ENCODE measurements at places on chromosomes 6 and 20.

DNA sequence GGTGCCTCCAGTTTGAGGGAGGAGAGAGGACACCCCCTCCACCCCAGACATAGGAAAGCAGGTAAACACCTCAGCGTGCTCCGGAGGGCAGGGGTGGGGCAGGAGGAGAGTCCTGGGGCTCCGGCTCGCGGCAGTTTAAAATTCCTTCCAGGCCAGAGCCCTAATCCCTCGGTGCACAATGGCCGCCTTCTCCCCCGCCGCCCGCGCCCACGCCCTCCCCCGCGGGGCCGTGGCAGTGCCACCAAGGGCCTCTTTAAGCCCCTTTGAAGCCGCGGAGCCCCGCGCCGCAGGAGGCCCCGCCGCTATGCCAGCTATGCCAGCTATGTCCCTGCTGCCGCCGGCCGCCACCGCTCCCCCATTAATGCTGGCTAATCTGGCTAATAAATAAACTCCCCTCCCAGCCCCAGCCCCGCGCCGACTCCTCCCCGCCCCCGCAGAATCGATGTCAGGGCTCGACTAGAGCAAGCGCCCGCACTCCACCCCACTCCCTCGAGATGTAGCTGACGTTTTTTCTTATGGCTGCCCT is 125.1 kb downstream of the MRPL14 start:
- DNase-seq, result peak; percentile 57

DNA sequence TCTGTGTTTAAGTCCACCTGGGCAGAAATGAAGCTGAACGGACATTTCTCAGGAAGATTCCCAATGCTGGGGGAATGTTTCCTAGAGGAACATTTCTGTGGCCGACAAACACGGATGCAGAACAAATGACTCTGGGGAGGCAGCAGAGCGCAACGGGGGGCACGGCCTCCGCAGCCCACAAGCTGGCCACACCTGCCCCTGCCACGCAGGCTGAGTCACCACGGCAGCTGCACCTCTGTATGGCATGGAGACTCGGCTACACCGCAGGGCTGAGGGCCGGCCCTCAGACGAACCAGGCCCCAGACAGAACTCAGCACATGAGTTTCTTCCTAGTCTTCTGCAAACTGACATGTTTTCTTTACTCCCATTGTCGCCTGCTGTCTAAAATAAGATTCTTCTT is 10.0 kb upstream of the PRR18 start:
- no peak for DNase-seq

GRCh38 chr20:48769069-48769983 is 58.5 kb downstream of the PREX1 start:
- peak; percentile 94 for DNase-seq

DNA sequence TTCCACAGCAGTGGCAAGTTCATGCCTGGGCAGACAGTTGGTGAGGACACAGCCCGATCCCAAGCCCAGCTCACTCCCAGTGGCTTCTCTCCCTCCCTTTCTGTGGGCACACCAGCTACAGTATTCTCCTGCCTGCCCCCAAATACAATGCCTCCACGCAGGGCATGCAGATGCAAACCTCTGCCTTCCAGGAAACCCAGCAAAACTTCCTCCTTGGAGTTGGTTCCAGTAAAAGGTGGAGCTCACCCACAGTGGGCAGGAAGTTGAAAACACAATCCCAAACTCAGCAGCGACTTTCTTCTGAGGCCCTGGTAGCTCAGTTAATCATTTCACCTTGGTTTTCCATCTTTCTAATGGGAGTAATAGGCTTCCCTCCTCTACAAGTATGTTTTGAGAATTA is 93.7 kb downstream of the LY86 start:
- DNase-seq, result no peak

DNA sequence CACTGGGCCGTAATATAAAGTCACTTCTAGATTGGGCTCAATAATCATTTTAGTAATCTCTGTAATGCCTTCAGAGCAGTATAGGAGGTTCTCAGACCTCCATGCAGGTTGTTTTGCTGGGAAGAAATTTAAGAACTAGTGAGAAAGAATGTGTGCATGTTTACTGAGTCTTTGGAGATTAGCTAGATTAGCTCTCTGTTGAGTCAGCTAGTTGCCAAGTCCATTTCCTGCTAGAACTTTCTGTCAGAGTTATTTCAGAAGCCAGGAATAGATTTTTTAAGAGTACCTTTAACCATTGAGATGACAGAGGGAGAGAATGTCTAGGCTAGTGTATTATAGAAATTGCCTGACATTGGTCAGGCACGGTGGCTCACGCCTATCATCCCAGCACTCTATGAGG is 33.3 kb downstream of the ORC3 start:
- DNase-seq, result no peak

DNA sequence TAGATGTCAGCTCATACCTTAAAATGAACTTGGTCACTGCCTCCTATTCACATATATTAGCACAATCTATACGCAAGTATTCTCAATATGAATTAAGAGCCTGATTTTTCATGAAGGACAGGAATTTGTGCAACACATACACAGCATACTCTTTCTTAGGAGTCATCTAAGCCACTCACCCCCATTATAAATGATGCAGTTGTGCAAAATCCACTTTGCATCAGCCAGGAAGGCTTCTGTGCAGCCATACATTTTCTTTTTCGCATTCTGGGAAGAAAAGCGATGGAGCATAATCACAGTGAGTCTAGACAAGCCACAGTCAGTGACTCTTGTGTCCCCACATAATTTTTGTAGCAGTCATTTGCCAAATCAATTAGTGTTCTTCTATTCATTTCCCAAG is 66.5 kb downstream of the ZMYND8 start:
- DNase-seq, result no peak

DNA sequence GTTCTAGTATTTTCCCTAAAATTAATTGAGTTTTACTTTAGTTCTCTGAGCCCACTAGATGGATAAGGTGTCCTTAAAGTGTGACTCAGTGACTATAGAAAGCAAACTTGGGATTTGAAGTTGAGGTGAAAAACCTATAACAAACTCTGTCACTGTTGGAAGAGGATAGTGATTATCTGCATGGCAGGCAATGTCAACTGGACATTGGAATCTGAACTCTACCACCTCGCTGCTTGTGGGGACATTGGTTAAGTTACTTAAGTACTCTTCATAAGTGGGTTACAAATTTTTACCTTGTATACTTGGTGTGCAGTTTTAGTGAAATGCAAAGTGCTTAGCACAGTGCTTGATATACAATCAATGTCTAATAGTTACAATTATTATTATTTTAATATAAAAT is 87.9 kb upstream of the B3GAT2 start:
- DNase-seq, result no peak

GRCh38 chr6:52554684-52555280 is 22.1 kb downstream of the TRAM2 start:
- no peak for DNase-seq

GRCh38 chr6:158040051-158040803 is 58.6 kb downstream of the SYNJ2 start:
- DNase-seq, result no peak

- DNase-seq, result no peak
Observed at GRCh38 chr6:9825526-9825925, 589.3 kb downstream of the TFAP2A start.

GRCh38 chr6:122610690-122611455 is 668 bp downstream of the PKIB start:
- DNase-seq, result peak; percentile 84

GRCh38 chr6:113860181-113860955 is 3.2 kb downstream of the MARCKS start:
- DNase-seq, result peak; percentile 52

GRCh38 chr6:123990376-123990775 is 186.7 kb downstream of the NKAIN2 start:
- no peak for DNase-seq

- no peak for DNase-seq
Observed at GRCh38 chr6:117783279-117783678, 108.0 kb downstream of the NUS1 start.

DNA sequence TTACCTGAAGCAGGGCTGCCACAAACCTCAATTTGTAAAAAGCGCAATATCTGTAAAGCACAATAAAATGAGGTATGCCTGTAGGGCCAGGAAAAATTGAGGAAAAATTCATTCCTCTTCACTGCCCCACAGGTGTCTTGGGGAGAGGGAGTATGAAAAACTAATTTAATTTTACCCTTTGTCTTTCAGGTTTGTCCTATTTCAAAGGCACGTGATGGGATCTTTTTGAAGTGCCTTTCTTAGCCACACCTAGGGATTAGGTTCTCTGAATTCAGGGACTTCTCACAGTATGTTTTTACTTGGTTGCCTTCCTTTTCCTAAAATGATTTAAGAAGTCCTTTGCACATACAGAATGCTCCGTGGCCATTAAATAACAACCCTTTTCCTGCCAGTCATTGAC is 71.9 kb downstream of the NCOA3 start:
- no peak for DNase-seq

DNA sequence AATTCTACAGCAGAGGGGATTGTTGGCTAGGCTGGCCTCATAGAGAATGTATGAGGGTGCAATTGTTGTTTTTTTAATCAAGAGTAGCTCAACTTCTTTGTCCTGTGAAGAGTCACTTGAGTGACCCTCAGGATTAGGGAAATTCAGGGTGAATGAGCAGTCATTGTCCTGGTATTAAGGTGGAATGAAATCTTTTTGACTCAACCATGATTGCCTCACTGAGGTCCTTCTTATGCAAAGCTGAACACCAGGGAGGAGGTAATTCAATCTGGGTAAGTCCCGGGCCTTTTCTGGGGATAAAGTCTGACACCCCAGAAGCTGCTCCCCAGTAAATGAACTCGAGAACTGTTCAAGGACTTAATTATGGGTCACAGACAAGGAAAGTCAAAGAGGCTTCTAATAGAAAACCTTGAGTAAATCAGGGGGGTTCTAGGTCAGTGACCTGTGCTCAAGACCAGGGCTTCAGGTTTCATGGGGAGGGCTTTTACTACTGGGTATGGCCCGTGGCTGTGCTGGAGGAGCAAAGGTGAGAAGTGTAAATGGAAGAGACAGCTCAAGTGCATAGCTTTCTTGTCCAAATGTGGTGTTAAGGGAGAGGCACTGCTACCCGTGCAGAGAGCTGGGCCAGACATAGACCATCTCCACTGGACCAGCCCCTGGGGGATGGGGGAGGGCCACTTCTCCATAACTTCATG is 25.3 kb upstream of the ZBTB24 start:
- DNase-seq, result no peak

DNA sequence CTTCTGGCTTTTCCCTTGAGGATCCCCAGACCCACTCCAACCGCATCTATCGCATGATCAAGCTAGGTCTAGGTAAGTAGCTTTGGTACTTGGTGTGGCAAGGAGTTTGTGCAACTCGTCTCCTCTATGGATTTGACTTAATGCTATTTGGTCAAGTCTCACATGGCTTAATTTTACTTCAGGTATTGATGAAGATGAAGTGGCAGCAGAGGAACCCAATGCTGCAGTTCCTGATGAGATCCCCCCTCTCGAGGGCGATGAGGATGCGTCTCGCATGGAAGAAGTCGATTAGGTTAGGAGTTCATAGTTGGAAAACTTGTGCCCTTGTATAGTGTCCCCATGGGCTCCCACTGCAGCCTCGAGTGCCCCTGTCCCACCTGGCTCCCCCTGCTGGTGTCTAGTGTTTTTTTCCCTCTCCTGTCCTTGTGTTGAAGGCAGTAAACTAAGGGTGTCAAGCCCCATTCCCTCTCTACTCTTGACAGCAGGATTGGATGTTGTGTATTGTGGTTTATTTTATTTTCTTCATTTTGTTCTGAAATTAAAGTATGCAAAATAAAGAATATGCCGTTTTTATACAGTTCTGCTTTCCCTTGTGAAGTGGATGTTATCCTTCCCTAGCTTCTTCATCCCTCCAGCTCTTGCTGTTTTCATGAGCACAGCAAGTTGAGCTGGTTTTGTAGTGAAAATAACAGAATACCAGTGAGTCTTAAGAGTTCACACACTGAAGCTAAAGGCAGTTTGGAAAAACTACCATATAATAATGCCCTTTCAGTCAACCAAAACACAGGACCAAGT is 3.8 kb downstream of the SLC35B2 start:
- DNase-seq, result peak; percentile 26

- no peak for DNase-seq
Observed at GRCh38 chr6:69846770-69847491, 19.4 kb upstream of the COL19A1 start.

GRCh38 chr20:18705910-18706309 is 107.7 kb upstream of the SCP2D1 start:
- DNase-seq, result no peak

Data from NCI-H1417 (cell line).